ENCODE measurements at places on chromosomes 12 and 14.

GRCh38 chr12:111011999-111012600, 91.7 kb upstream of the MYL2 start:
- DNase-seq, result no peak

DNA sequence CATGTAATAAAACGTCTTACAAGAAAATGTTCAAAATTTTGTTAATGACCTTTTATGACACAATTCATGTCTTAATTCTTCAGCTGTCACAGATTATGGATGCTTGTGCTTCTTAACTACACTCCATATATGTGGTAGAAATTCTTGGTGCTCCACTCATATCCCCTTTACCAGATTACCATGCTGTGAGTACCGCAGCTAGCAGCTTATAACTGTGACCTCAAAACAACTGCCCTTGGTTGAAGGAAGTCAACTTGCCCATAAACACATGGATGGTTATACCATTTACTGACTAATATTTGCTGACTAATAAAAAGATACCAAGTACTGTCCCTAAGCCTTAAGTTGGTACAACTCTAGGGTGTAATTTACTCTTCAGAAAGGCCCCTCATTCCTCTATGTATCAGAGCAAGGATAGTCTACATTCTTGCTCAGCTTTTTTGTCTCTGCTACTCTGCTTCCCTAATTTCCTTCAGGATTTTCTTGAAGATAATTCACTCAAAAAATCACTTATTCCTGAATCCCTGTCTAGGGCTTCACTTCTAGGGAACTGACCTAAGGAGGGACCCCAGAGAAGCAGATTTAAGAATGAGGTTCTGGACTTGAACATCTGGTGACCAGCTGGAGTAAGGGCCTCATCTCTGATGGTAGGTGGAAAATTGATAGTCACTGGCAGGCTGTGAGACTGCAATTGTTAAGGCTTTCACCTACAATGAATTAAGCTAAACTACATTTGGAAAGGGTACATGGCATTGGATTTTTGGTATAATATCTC, 152.3 kb downstream of the SLC6A15 start:
- no peak for DNase-seq

GRCh38 chr14:106665814-106666213, 1139.4 kb downstream of the TMEM121 start:
- no peak for DNase-seq

- no peak for DNase-seq
Measured at GRCh38 chr12:113461666-113462065, 10.0 kb downstream of the LHX5 start.

- DNase-seq, result no peak
Measured at GRCh38 chr12:131592972-131593371, 117.9 kb upstream of the SFSWAP start.

GRCh38 chr12:40011775-40012129, 94.1 kb downstream of the SLC2A13 start:
- DNase-seq, result no peak

- DNase-seq, result no peak
Measured at GRCh38 chr14:68624541-68625220, 168.2 kb downstream of the ZFP36L1 start.

DNA sequence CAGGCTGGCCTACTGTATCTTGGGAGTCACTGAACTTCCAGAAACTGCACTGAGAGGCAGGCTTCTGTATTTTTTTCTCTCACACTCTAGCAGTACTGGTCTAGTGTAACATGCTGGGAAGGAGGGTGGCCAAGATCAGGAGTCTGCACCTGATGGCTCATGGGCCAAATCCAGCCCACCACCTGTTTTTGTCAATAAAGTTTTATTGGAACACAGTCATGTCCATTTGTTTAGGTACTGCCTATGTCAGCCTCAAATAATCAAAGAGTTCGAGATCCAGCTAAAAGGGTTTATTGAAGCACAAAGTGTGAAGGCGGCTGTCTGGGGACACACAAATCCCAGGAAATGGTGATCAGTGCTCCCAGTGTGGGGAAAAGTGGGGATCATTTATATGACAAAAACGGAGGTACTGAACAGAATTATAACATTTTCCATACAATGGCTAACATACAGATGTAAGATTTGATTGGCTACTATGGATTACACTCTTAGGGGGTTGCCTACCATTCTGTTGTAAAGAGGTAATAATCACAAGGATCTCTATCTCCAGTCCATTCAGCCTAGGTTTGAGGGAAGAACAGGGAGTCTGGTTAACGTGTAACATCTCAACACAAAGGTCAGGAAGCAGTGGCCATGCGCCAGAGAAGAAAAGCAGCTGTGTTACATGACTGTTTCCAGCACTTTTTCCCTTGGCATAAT, 12.9 kb downstream of the USP30 start:
- DNase-seq, result no peak

- DNase-seq, result no peak
Measured at GRCh38 chr12:51923506-51924365, 16.4 kb downstream of the ACVRL1 start.

DNA sequence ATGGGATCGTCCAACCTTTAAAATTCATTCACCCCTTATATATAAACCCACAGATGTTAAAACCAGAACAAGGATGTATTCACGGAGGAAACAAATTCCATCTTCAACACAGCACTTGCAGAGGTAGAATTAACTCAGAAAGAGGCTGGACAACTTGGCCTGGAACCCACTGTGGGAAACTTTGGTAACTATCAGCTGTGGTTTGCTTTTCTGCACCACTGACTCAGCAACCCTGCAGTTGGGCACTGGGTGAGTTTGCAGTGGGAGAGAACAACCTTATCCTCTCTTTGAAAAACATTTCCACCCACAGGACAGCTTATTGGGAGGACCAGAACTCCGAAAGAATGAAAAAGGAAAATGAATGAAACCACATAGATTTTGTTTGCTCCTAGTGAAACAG, 66.3 kb downstream of the ZNF664 start:
- DNase-seq, result no peak

DNA sequence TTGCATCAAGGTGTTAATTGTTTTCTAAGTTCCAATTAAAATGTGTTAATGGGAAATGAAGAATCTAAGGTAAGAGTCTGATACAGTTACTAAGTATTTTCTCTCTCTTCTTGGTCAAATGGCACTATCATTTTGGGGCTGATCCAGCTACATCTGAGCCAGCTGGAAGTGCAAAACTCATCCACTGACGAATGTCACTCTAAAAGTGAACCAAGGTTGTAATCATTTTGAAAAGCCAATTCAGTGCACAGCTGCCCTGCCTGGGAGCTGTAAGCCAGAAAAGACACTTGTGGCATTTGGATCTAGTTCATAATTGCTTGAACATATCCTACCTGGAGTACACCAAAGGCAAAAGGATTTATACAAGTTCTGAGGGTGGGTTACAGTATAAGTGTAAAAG, 1011.3 kb downstream of the AACS start:
- no peak for DNase-seq

GRCh38 chr14:38629412-38629811, 373.5 kb upstream of the CLEC14A start:
- no peak for DNase-seq

DNA sequence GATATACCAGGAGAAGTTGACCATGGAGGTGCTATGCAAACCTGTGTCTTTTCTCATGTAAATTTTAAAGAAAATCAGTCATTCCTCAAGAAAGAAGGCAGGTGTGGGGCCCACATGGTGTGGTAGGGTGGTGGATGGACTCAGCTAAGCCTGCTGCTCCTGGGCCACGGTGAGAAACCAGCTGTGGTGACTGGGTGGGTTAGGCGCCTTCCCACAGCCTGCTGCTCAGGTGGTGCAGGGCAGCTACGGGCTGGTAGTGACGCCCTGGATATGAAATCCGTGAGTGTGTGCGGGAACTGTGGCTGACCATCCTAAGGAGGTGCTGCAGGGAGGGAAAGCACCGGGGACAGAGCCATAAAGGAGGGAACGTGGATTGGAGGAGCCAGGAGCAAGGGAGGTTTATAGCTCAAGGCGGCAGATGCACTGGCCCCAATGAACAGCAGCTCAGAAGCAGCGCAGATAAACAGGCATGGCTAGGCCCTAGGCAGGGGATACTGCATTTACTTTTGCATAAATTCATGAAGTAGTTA, 408.8 kb downstream of the FUT8 start:
- DNase-seq, result no peak

DNA sequence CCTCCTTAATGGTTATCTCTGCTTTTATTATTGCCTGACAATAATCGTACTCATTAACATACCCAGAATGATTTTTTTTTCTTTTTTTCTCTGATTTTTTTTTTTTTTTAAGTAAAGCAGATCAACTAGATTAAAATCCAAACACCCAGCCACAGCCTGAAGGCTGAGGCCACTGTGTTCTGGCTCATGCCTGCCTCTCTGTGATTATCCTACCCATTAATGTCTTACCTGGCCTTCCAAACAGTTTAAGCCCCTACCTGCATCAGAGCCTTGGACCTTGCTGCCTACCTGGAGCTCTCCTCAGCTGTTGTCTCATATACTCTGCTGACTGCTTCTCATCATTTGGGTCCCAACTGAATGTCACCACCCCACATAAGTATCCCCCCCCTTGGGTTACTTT, 6.8 kb upstream of the TMED10 start:
- DNase-seq, result no peak

GRCh38 chr14:49464885-49465284, 121.3 kb downstream of the RPS29 start:
- peak; percentile 7 for DNase-seq

GRCh38 chr12:28158353-28158752, 31.9 kb upstream of the CCDC91 start:
- no peak for DNase-seq

DNA sequence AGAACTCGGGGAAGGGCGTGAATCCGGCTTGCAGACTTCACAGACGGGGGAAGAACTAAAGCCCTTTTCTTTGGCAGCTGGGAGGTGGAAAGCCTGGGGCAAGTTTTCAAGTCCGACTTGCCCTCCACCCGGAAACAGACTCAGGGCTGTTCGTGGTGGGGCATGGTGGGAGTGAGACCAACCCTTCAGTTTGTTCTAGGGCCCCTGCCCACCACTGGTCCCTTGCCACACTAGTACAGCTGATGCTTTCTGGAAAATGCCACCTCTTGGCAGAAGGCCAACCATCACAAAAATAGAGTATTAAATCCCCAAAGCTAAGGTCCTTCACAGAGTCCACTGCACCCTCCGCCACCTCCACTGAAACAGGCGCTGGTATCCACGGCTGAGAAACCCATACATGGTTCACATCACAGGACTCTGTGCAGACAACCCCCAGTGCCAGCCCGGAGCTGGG, 50.4 kb upstream of the DDX11 start:
- no peak for DNase-seq

- peak; percentile 77 for DNase-seq
Measured at GRCh38 chr12:106136263-106136662, 2.5 kb downstream of the NUAK1 start.

DNA sequence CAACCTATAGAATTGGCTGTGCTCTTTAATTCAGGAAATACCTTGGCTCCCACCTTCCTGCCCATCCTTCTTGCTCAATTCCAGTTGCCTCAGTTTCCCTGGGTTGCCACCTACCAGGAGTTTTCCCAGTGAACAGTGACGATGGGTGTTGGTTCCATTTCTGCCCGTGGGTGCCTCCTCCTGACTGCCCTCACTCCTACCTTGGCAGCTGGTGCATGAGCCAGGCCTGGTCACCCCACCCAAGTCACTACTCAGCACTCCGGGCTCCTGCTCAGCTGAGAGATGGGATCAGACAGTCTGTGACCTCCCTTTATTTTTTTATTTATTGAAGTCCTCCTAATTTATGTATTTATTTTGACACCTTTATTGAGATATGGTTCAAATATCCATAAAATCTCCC, 31.0 kb upstream of the PTGR2 start:
- DNase-seq, result no peak

DNA sequence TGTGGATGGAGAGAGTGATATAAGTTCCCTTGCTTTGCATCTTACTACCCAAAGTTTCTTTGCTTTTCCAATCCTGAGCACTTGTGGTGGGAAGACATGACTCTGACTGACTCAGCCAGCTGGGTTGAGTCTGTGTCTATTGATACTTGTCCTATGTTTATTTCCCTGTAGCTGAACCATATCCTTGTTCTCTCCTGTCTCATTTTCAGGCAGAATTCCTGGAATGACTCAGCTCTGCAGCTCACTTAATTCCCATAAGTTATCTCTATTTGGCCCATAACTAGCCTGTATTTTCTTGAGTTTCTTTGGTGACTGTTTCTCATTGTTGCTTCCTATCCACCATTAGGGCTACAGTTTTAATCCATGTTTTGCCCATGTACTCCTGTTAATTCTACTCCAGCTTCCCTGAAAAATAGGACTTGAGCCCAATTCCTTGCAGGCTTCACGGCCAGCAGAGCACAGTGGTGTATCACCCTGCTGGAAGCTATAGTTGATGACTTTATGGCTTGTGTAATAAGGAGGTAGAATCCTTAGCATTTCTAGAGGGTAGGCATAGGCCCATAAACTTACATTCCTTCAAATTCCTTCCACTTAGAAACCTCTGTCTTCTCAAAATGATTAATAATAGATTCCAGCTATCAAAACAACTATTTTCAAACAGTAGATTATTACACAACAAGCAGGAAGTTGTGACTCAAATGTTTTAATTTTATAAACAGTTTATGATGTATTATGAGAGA, 183.1 kb downstream of the TMTC3 start:
- DNase-seq, result peak; percentile 61

DNA sequence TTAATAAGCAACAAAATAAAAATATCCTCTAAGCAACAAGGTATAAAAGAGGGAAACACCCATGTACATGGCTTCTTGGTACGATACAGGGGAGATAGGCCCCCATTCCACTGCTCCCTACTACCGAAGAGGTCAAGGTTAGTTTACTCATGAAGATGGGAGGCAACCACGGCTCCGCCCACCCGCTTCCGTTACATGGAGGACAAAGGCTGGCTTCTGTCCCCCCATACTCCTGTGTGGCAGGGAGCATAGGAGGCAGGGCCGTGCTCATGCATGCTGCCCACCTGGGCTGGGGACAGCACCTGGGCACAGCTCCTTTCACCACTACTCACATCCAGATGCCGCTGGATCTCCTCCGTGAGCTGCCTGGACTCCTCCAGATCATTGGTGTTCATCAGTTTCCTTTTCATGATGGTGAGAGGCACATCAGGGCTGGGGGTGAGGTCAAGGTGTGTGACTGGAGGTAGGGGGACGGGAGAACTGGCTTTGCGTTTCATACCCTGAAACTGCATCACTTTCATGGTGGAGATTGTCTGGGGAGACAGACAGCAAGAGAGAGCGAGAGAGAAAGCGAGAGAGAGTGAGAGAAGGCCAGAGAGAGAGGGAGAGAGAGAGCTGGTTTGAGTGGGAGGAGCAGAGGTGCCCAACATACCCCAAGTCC, 39.0 kb downstream of the LGMN start:
- no peak for DNase-seq

All from HS-27A (cell line).